Skeletal muscle cell (primary cell): ENCODE measurements at places on chromosomes 2 and 18.
A peak's percentile ranks its signal among the peaks of the same experiment; 100 is the strongest.

DNA sequence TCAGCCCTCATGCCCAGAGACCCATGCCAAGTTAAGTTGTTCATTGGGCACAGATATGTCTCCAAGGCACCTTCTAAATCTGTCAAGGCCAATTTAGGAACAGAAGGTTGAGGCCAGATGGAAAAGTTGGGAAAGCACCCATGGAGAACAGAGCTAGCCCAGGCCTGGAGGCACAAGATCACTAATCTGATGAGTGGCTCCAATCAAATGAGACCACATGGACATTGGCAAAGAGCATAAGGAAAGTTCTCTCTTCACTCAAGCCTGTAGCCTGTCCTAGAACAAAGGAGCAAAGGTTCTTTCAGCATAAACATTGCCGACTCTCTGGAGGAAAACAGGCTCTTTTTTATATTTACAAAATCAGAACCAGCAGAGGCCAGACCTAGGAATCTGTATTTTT lies 154.8 kb downstream of the RNF152 start:
- DNase-seq: peak; percentile 47

DNA sequence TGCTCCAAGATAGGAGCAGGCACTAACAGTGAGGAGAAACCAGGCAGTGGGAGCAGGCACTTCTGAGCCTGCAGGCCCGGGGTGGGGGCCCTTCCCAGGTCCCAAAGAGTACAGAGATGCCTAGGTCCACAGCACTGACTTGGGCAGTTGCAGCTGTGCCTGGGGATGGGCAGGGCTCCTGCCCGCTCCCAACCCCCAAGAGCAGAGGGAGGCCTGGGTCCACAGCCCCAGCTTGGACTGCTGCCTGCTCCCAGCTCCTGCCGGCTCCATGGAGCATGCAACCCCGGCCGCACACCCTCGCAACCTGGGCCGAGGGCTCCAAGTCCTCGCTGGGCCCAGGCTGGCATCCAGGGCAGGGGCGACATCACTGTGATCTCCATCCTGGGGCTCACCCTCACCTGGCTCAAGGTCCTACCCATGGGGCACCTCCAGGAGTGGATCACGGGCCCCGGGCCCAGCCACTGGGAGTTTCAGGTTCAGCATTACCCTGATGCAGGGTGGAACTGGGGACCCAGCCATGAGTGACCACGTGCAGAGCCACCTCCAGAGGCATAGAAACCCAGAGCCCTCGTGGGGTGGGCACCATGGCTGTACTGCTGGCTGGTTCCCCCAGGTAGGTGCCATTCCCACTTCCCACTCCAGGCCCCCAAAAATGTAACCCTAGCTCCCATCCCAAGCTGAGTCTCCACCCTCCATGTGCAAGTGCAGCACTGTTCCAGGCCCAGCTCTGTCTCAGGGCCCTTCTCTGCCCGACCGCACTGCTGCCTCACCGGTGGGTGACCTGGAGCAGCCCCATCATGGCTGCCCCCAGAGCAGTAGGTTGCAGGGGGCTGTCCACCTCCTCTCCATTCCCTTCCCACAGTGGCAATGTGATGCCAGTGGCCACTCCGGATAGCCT lies 325.6 kb downstream of the NR4A2 start:
- DNase-seq: no peak

DNA sequence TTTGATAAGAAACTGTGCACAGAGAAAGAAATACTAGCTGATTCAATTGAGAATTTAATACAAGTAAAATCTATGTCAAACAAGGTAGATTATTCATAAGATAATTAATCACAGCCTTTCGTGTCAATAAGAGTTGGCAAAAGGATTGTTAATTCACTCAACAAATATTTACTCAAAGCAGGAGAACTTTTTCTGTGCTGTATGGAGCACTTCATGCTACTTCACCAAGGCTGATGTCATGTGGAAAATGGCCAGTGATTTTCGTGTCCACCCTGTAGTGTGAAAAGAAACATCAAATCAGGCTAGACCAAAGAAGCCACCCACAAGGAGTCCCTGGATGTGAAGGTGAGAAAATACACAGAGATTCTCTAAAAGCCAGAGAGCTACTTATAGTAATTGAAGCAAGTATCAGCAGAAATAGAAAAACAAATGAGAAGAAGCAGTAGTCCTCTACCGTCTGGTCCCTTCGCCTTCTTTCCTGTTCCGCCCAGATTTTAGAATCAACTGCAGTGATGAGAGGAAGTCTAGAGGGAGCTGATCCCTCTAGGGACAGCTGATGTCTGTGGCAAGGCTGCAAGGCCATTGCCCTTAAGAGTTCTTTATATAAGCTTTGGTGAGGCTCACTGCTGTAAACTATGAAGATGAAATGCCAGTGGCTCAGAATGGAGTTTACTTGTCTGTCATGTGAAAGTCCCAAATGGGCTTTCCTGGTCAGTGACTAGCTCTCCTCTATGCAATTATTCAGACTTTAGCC lies 201.3 kb upstream of the APCDD1 start:
- no peak for DNase-seq

GRCh38 chr2:123596621-123597020 lies 428.5 kb upstream of the CNTNAP5 start:
- no peak for DNase-seq

DNA sequence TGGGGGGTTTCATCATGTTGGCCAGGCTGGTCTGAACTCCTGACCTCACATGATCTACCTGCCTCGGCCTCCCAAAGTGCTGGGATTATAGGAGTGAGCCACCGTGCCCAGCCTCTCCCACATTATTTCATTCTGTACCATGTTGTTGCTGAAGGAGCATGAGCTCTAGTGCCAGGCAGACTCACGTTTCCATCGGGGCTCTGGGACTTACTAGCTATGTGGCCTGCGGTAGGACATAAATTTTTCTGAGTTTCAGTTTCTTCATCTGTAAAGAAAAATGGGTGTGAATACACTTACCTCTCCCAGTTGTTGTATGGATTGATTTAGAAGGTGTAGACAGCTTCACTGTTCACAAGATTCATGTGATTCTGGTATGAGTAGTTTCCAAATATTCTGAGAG lies 30.8 kb upstream of the CCL20 start:
- no peak for DNase-seq

GRCh38 chr2:44453259-44453658 lies 91.5 kb downstream of the CAMKMT start:
- no peak for DNase-seq

- DNase-seq: peak; percentile 93
These were observed 81.4 kb upstream of the PKDCC start for GRCh38 chr2:41966431-41966893.
